Esophagus mucosa (tissue), 1 donor: ENCODE measurements at places on chromosomes 3 and 15. TPM values are rescaled to one million over a fixed set of nuclear protein-coding genes. Genes with fewer than 3 reads are reported as not detected.

RCCD1 gene
- 8.8 TPM for total RNA-seq

DNA sequence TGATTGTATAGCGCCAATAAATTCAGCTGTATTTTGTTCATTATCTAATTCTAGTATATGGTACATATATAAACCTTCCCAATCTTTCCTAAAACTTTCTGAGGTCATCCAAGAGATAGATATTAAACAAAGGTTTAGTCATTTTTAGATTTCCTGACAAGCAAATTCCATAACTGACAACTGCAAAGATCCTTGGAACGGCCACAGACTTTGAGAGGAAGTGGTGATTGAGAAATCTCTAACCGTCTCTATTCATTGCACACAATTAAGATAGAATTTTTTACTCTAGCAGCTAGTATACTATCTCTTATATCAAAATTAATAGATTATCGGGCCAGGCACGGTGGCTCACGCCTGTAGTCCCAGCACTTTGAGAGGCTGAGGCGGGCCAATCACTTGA lies 4.7 kb downstream of the CSNK1G1 start:
- no peak for ATAC-seq

- no peak for ATAC-seq
These were observed 982.7 kb downstream of the SQOR start for GRCh38 chr15:46617507-46617906.

DNA sequence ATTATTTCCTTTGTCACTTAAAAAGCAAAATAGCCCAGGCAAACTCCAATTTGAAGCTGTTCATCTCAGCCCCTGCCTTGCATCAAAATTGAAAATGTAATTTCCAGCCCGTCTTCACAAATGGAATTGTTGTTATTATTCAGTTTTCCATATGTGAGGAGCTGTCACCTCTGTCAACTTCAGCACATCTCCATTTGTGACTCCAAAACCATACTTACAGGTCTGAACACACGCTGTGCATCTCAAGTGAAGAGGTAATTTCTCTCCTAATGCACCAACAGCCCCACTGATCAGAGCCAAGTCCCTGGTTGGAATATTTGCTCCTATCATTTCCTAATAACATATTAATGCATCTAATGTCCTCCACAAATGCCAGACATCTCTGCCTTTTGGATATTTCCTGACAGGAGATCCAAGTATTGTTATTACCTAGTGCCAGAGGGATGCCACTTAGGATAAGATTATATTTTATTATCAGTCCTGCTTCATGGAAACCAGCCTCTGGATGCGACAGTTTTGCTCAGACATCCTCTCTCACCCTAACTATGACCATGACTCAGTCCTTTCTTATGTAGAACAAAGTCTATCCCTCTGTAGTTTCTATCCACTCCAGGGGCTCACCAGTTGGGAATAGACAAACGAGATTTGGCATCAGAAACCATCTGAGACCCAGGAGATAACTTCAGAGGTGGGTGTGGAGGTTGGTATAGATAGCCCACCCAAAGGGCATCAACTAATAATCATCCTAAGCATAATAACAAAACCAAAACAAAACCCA lies 379.8 kb downstream of the VPS13C start:
- no peak for ATAC-seq

DNA sequence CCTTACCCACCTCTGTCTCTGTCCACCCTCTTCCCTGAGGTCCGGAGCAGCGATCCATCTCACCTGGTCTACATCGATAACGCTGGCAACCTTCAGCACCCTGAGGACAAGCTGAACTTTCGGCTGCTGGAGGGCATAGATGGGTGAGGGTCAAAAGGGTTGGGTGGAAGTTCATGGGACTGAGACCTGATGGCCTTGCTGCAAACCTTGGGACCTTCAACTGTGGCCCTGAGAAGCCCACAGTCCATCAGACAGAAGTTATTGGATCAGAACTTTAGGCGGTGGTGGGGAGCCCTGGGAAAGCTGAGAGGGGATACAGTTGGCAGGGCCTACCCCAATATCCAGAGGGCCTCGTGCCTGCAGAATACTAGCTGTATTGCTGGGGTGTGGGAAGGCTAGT lies 50.5 kb downstream of the POMGNT2 start:
- ATAC-seq = no peak

- ATAC-seq = no peak
These were observed 50.7 kb downstream of the UMPS start for GRCh38 chr3:124780761-124781475.

- ATAC-seq = no peak
These were observed 131.1 kb upstream of the BFSP2 start for GRCh38 chr3:133268726-133269134.

RTP1 gene
- not detected for total RNA-seq

GRCh38 chr3:119630128-119630879 lies 30.1 kb downstream of the POPDC2 start:
- ATAC-seq = peak; percentile 51

- no peak for ATAC-seq
These were observed 607.2 kb upstream of the MDFIC2 start for GRCh38 chr3:70919661-70920060.

GRCh38 chr3:67692621-67693020 lies 38.2 kb upstream of the SUCLG2 start:
- no peak for ATAC-seq

INSYN1 gene
- total RNA-seq = 5.1 TPM

DNA sequence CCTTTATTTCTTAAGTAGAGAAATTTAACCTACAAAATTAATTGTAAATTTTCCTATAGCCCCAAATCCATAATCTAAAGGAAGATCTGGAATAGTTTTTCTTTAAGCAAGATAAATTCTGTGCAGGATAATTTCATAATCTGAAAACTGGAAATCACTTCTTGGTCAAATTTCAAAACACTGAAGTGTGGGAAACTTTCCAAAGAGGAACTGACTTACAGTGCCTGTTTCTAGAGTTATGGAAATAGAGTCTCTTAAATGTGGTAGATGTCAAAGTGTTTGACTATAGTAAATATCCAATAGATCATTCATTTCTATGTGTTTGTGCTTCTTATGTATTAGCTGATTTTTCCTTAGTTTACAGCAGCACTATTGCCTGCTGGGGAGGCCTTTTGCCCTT lies 1.6 kb upstream of the P2RY13 start:
- no peak for ATAC-seq

GRCh38 chr15:65828585-65828984 lies 36.5 kb upstream of the DENND4A start:
- ATAC-seq = no peak

AADACL2 gene
- total RNA-seq = not detected

- no peak for ATAC-seq
These were observed 372.5 kb downstream of the NLGN1 start for GRCh38 chr3:173770011-173770410.

RNU5B-1 gene
- 30.4 TPM for total RNA-seq

GHRL gene
- 0.76 TPM for total RNA-seq

IL17RE gene
- 12.9 TPM for total RNA-seq

DNA sequence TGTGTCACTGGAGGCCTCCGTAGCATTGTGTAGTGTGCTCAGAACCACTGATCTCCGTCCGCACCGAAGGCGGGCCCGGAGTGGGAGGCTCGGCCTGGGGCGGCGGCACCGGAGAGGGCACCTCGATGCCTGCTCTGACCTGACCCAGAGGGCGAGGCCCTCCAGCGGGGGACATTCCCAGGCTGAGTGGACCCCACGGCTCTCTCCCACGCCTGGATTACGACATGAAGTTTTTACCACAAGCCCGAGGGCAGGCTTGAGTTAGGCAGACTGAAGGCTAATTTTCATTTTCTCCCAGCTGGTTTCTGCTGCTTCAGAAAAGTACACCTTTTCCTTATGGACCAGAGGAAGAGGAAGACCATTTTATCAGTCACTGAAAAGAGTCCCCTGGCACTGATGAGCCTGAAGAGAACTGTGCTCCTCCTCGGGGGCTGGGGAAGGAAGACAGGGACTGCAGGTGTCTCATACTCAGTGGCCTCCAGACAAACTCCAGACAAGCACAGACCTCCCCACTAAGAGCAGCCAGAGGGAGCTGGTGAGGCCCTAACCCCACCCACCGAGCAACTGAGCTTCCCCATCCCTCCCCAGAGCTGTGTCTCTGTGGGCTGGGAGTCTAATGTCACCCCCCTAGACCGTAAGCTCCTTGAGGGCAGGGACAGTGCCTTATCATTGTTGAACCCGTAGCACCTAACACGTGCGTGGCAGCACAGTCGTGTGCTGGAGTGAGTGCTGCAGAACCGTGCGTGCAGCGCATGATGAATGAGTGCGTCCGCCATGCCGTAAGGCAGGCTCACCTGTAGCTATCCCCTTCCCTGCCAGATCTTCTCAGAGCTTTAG lies 74.5 kb upstream of the BLM start:
- ATAC-seq = peak; percentile 58

- ATAC-seq = no peak
These were observed 98.3 kb downstream of the CYP19A1 start for GRCh38 chr15:51240066-51240465.

- no peak for ATAC-seq
These were observed 1.7 kb downstream of the RORA start for GRCh38 chr15:61227269-61227949.

DNA sequence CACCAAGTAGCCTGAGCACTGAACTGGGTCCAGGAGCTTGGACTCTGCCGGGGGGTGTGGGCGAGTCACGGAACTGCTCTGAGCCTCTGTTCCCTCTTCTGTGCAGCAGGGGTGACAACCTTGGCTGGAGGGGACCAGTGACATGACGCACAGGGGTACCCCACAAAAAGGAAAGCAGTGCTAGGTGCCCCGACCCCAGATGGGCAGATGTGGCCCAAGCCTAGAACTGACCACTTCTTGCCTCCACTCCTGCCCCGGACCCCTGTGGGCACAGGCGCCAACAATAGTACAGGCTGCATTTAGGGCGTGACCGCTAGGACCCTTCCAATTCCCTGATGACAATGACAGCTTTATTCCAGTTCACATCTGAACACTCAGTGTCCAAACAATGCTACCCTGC lies 255.9 kb upstream of the LYSMD4 start:
- ATAC-seq = no peak

GPR156 gene
- total RNA-seq = 0.08 TPM

- ATAC-seq = no peak
These were observed 20.9 kb downstream of the NEK11 start for GRCh38 chr3:131047582-131047981.

DNA sequence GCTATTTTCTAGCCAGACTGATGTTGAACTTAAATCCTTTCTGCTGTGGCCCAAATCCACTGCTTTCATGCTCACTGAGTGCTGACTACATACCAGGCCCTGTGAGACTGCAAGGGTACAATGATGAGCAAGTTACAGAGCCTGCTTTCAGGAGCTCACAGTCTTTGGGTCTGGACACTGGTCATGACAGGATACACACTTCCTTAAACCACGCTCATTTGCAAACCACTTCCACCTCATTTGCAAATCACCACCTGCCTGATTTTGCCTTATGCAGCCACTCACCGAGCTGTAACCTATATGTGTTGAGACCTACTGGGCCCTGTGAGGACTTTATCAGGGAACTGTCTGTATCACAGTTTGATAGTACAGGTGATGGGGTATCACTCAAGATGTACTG lies 50.2 kb upstream of the LRRC58 start:
- no peak for ATAC-seq

- peak; percentile 99 for ATAC-seq
These were observed 291.8 kb downstream of the NAALADL2 start for GRCh38 chr3:175150812-175151401.

DNA sequence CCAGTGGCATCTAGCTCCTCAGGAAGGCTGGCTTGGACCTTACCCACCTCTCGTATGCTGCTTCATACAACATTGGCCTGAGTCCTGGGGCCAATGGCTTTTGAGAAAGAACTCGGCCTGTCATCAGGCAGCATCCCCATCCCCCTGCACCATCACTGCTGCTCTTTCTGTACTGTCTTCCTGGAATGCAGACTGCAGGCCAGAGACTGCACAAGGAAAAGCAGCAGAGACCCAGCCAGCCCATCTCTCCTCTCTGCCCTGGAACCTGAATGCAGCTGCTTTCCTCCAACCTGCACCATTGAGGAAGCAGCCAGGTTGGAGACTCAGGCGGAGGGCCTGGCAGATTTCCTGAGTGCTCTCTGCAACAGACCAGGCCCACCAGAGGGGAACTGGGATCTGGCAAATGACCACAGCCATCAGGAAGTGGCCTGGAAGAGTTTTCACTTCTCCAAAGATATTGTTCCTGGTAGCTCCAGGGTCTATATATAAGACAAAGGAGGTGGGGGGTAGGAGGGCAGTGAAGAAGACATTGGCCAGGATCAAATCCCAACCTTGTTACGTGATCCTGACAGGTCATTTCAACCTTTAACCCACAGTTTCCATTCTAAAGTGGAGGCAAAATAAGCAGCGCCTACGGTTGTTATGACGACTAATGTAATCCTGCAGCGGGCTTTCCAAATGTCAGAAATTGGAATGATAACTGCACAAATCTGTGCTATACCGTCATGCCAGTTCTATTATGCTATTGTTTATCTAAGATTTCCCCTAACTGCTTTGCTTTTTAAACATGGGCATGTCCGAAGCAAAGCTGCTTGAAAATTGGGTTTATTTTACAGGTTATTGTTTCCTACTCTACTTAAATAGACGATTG lies 24.4 kb upstream of the RAB7A start:
- no peak for ATAC-seq

MYD88 gene
- 41.5 TPM for total RNA-seq

DNA sequence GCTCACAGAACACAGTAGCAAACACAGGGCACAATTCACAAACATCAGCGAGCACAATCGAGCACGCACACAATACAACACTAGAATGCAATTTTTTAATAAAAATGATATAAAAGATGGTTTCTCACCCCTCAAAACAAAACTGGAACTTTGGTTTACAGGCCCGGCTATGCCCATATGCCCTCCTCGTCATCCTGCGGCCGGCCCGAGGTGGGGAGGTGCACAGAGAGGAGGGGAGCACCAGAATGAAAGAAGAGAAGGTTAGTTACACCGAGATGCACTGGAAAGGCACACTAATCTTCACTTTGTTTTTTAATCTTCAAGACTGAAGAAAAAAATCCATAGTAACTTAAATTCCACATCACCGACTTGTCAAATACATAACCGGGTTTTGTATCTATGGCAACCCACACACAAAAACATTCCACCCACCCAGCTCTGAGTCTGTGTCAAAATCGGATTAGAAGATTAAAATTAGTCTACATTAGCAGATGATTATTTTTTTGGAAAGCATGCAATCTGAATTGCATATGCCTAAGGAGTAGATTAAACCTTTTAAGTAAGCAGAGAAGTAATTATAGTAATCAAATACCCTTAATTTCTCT lies 196.7 kb upstream of the WNT5A start:
- ATAC-seq = no peak

- no peak for ATAC-seq
These were observed 363.6 kb downstream of the CHST2 start for GRCh38 chr3:143483214-143483613.

CACNA1D gene
- total RNA-seq = 0.52 TPM

DNA sequence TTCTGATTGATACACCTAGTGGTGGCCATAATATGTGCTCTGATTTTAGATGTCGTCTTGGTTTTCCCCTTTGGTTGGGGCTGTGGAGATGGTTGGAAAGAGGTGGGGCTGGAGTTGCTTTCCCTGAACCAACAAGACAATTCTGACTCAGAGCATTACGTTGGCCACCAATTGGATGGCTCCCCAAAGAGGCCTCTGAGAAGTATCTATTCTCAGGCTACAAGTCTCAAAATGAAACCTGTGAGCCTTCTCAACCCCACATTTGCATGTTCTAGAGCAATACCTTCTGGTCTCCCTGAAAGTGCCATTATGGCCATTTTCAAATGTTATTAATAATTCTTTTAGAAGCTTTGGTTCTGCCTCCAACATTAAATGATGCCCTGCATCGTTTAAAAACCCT lies 188.4 kb upstream of the WNT5A start:
- no peak for ATAC-seq
